Activated CD8-positive, alpha-beta memory T cell treated with anti-CD3 and anti-CD28 coated beads for 4 hours (primary cell): ENCODE measurements at places on chromosomes 2 and 18.

DNA sequence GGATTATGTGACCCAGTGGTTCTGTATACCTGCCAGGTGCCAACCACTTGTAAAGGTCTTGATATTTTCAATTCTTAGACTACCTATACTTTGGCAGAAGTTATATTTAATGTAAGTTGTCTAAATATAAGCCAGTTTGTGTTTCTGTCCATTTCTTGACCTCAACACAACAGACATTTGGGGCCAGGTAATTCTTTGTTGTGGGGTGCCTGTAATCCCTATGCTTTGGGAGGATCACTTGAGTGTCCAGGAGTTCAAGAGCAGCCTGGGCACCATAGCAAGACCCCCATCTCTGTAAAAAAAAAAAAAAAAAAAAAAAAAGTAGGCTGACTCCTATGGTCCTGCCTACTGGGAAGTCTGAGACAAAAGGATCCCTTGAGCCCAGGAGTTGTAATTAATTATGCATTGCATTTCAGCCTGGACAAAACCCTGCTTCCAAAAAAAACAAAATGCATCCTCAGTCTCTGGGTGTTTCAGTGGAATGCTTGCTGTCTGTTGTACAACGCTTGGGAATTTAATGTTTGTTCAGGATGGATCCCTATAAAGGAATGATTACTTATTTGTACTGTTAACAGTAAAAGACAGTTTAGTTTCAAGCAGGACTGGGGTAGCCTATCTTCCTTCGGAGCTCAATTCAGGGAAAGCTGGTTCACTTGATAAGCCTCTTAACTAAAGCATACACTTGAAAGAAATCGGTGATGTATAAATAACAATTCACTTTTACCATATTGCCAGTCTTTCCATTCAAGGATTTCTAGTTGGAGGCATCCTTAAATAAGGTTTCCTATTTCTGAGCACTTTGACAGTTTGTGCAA is 3.4 kb downstream of the RPS27A start:
- DNase-seq = no peak

DNA sequence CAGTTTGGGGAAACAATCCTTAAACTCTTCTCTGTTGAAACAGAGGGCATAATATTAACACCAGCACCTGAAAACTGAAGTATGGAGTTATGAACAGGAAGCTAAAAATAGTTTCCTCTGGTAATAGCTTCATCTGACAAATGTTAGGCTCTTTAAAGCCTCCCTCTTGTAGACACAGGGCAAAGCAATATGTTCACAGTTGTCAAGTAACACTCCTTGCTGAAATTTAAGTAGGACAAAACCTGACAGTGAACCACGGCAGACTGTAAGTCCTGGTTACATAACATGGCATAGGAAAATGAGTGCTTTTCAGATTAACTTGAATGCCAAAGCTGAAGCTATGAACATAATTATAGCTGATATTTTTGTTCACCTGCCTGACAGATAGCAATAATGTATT is 172.9 kb downstream of the CMPK2 start:
- DNase-seq = no peak

- DNase-seq = no peak
Observed at GRCh38 chr2:110788976-110789375, 56.6 kb downstream of the ACOXL start.

- DNase-seq = no peak
Observed at GRCh38 chr18:54690198-54690597, 99.2 kb downstream of the DYNAP start.

- DNase-seq = no peak
Observed at GRCh38 chr2:124953921-124954320, 928.8 kb downstream of the CNTNAP5 start.

DNA sequence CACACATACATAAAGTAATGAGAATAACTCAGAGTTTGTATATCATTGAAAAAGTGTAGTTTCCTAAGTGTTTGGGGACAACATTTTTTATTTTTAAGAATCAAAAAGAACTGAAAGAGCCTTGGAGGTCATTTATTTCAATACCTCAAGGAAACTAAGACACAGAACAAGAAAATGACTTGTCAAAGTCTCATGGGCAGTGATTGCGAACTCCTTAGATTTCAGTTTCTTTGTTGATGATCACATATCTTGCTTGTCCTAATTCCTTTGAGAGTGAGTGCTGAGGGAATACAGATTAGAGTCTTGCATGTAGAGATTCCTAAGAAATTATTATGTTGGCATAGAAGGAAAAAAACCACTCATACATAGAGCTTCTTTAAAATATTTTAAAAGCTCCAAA is 243.8 kb downstream of the CAMKMT start:
- no peak for DNase-seq

GRCh38 chr2:45483997-45484396 is 127.1 kb downstream of the SRBD1 start:
- DNase-seq = no peak

GRCh38 chr2:153476816-153477635 is 1.5 kb downstream of the RPRM start:
- DNase-seq = no peak
